ENCODE measurements at places on chromosomes 4 and X.

DNA sequence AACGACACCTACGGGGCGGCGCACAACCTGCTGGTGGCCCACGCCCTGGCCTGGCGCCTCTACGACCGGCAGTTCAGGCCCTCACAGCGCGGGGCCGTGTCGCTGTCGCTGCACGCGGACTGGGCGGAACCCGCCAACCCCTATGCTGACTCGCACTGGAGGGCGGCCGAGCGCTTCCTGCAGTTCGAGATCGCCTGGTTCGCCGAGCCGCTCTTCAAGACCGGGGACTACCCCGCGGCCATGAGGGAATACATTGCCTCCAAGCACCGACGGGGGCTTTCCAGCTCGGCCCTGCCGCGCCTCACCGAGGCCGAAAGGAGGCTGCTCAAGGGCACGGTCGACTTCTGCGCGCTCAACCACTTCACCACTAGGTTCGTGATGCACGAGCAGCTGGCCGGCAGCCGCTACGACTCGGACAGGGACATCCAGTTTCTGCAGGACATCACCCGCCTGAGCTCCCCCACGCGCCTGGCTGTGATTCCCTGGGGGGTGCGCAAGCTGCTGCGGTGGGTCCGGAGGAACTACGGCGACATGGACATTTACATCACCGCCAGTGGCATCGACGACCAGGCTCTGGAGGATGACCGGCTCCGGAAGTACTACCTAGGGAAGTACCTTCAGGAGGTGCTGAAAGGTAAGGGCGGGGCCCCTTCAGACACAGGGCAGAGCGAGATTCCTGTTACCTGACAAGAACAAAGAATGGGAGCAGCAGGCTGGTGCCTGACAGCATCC lies 11.7 kb downstream of the RPL9 start:
- DNase-seq = peak; percentile 26

GRCh38 chr4:120886191-120886590 lies 36.3 kb downstream of the PRDM5 start:
- no peak for DNase-seq

DNA sequence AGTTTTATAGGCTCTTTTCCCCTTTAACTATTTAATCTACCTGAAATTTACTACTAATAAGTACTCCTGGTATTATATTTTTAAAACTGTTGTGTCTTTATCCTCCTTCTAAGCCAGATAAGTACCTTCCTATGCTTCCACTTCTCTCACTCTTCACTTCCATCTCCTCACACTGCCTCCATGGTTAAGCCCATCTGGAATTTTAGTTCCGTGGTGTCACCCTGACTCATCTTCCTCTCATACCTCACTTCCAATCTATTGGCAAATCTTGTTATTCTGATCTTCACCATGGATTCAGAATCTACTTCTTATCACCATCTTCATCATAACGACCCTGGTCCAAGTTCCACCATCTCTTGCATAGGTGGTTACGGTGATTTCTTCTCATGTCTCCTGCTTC lies 32.7 kb upstream of the DAPP1 start:
- DNase-seq = no peak

GRCh38 chr4:95092766-95093165 lies 335.0 kb downstream of the BMPR1B start:
- no peak for DNase-seq

DNA sequence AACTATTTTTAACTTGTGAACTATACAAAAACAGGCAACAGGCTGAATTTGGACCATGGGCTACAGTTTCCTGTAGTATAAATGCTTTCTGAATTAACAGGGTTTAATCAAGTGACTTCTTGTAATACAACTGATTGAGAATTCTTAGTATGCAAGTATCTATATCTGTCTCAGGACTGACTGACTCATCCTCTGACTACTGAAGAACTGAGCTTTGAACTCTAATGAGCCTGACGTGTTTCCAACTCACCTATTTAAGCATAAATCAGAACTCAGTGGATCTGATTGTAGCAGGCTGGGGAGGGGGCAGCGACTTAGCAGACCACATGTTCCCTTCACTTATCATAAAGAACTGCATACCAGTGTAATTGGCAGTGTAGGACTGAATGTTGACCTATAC lies 7.8 kb downstream of the SPATA4 start:
- no peak for DNase-seq

- DNase-seq = no peak
These were observed 333.3 kb downstream of the PDGFC start for GRCh38 chr4:156638334-156638733.

DNA sequence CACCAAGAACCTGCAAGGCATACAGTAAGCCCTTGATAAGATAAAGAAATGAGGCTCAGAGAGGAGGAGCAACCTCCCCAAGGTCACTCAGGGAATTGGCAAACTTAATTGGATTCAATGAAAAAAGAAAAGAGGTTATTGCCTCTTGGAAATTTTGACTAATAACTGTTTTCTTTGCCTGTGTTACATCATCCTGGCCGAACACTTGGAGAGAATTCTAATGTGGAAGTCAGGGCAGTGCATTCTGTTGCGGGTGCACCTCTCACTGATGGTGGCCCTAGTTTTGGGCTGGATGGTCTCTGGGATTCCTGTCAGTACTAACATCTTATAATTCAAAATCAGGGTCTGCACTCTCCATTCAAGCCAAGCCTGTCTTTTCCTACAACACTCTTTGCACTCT lies 186.2 kb upstream of the BCOR start:
- no peak for DNase-seq

DNA sequence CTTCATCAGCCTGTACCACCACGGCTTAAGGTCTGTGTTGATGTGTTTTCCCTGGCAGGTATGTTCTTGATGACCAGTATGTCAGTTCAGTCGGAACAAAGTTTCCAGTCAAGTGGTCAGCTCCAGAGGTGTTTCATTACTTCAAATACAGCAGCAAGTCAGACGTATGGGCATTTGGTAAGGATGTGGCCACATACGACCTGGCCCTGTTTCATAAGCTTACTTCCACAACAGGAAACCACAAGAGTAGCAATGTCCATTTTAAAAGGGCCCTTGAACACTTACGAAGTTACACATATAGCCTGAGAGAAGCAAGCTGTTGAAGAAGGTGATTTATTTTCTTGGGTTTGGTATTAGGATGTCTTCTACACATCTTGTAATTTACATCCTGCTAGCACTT lies 46.1 kb downstream of the BMX start:
- DNase-seq = no peak

GRCh38 chrX:133373386-133374079 lies 41.8 kb downstream of the GPC4 start:
- no peak for DNase-seq

- DNase-seq = no peak
These were observed 82.5 kb downstream of the GPAT3 start for GRCh38 chr4:83618431-83618830.

DNA sequence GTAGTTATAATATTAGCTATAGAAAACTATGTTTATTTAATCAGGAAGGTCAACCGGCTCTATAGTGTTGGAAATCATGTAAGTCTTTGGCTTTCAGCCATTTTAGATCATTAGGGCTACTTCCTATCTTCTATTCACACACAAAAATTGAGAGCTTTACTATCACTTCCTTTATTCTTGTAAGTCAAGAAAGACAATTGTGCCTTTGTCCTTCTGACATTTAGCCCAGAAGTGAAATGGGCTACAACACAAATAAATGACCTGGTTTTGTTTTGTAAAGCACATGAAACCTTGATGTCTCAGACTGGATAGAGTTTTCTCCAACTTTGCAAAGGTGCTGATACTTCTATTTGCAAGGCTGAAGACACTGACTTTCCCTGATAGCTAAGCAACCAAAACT lies 122.4 kb upstream of the ACSL4 start:
- DNase-seq = no peak

- no peak for DNase-seq
These were observed 22.1 kb downstream of the RWDD4 start for GRCh38 chr4:183636923-183637322.

GRCh38 chrX:121308276-121308805 lies 260.9 kb downstream of the GLUD2 start:
- DNase-seq = no peak

DNA sequence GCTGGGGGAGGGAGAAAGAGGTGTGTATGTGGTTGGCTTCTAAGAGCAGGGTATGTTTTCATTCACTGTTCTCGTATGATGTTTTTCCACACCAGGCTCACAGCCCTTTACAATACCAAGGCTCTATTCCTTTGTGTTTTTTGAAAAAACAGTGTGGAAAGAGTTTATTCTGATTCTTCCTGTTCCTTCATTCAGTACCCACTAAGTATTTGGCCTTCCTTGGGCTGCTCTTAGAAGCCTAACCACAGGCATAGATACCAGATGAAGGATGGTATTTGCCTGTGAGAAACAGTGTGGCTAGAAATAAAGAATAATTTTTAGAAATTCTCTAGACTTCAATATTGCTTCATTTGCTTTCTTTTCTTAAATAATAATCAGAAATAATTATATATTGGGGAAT lies 518.0 kb upstream of the DIPK2B start:
- DNase-seq = no peak

DNA sequence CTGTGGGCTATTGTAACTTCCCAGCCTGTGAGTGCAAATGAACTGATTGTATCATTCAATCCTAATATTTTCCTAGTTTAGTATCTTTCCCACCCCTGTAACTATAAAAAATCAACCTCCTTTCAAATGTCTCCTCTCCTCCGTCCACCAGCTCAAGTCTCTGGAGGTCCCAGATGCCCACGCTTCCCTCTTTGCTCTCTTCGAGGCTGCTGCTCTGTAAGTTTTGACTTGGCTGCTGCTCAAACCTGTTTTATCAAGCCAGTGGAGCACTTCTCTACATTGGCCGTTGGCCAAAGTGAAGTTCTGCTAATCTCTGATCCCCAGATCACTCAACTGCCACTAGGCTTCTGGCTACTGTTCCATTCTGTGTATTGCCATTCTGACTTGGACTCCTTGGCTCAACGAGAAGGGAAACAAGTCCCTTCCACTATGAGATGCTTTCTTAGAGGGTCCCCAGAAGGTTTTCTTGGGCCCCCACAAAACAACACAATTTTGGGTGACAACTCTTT lies 60.7 kb upstream of the RAPGEF2 start:
- DNase-seq = no peak
